ENCODE measurements at places on chromosomes 3 and 15.

DNA sequence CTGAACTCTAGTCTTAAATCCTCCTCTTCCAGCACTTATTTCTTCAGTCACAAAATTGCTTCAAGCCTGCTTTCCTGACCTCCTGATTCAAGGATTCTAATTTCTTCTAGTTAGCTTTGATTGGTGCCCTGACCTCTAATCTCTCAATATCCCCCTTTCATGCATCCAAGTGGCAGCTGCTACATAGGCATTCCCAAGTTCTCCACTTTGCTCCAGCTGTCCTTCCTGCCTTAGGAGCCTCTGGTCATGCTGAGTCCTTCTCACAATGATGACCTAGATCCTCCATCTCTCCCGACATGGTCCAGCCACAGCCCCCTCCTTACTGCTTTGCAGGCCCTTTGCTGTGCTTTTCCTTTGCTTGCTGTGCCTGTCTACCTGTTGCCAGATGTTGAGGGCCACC, 347.8 kb upstream of the C2CD4B start:
- H3K4me1 ChIP-seq, result peaks cover 46% of the 10 kb centered on the region
- no peak overlapping the region for H3K27ac ChIP-seq
- no peaks in the 10 kb centered on the region for H3K27me3 ChIP-seq
- no peaks in the 10 kb centered on the region for H3K36me3 ChIP-seq

- DNase-seq, result peak; percentile 13
- H3K36me3 ChIP-seq, result no peaks in the 10 kb centered on the region
- H3K4me3 ChIP-seq, result no peak overlapping the region
- H3K4me1 ChIP-seq, result no peaks in the 10 kb centered on the region
- H3K27me3 ChIP-seq, result peaks cover 25% of the 10 kb centered on the region
- H3K27ac ChIP-seq, result no peak overlapping the region
Observed at GRCh38 chr3:122993124-122993978, 34.2 kb downstream of the SEMA5B start.

DNA sequence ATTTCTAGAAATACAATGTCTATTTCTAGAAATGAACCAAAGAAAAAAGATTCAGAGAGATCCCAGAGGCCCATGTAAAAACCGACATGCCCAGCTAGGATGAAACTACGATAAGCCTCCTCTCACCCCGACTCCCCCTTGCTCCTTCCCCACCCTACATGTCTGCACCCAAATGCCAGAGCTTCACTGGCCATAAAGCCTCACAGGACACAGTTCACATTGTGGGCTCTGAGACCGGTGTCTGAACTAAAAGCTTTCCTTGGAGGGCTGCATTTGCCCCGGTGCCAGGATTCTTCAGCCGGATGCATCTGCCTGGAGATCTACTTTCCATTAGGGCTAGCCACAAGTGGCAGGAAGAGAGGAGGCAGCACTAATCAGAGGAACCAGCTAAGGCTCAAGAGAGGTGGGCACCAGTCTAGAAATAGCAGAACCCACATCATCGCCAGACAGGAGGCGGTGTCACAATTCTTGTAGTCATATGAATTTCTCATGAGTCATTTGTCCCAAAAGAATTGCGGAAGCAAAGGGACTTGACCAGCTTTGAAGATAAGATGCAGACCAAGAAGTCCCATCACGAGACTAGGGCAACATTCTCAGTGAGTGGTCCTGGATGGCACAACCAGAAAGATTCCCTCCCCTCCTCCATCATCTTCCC, 353.6 kb downstream of the NTRK3 start:
- H3K27ac ChIP-seq, result no peak overlapping the region
- H3K4me1 ChIP-seq, result no peaks in the 10 kb centered on the region
- no peaks in the 10 kb centered on the region for H3K27me3 ChIP-seq

DNA sequence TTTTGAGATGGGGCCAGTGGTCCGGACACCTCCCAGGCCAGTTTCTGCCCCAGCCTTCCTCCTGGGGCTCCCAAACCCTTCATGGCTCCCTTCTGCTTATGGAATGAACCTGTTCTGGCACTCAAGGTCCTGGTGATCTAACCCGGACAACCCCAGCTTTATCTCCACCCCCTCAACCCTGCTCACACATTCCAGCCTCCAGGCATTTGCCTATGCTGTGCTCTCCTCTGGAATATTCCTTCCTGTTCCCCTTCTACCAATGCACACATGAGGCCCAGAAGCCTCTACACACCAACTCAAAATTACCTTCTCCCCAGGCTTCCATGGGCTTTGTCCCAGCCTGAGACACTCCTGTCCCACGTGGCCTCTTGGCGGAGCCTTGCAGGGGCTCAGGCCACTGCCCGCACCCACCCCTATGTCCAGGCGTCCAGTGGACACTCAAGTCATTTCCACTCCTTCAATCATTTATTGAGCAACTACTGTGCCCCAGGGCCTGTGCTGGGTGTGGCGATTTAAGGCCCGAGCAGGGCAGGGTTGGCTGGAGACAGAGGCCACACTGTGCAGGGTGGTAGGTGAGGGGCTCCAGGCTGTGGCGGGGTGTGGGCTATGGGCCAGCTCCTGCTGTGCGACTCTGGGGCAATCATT, 18.8 kb downstream of the PLXND1 start:
- peak overlapping the region; percentile 11 for H3K27ac ChIP-seq
- no peaks in the 10 kb centered on the region for H3K36me3 ChIP-seq
- no peaks in the 10 kb centered on the region for H3K27me3 ChIP-seq
- peaks cover 20% of the 10 kb centered on the region for H3K4me1 ChIP-seq
- DNase-seq, result no peak

DNA sequence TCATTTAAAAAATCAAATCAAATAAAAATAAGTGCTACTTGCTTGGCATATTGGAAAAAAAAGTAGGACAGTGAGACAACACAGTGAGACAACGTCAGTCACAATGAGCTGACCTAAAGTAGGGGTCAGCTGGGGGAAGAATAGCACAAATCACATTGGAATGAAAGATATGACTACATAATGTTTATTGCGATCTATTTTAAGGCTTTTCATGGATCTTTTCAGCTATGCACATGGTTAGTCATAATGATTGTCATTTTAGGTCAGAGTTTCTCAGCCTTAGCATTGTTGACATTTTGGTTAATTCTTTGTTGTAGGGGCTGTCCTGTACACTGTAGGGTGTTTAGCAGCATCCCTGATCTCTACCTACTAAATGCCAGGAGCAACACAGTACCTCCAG, 44.5 kb downstream of the CMSS1 start:
- no peak overlapping the region for H3K4me3 ChIP-seq
- H3K4me1 ChIP-seq, result peaks cover 71% of the 10 kb centered on the region
- no peaks in the 10 kb centered on the region for H3K36me3 ChIP-seq
- DNase-seq, result no peak
- peak overlapping the region; percentile 93 for H3K27ac ChIP-seq

DNA sequence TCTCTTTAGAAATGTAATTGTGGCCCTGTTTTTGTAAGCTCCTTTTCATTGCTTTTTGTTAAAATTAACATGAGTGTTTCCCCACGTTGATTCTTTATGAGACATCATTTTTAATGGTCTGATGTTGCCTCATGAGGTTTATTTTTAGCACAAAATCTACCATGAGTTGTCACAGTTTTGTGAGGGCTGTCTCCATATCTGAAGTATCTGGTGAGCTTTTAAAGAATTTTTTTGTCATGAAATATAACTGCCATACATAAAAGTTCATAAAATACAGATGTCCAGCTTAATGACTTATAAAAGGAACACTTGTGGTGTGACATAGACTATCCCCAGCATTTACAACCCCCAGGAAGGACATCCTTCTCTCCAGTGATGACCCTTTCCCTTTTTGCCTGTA, 34.3 kb upstream of the CEMIP start:
- no peak for DNase-seq
- no peaks in the 10 kb centered on the region for H3K27me3 ChIP-seq
- no peaks in the 10 kb centered on the region for H3K4me1 ChIP-seq

- H3K4me3 ChIP-seq, result no peak overlapping the region
- H3K4me1 ChIP-seq, result no peaks in the 10 kb centered on the region
- no peak for DNase-seq
- no peak overlapping the region for H3K27ac ChIP-seq
- H3K27me3 ChIP-seq, result peaks cover 4% of the 10 kb centered on the region
Observed at GRCh38 chr15:98025237-98025636, 64.7 kb downstream of the ARRDC4 start.

DNA sequence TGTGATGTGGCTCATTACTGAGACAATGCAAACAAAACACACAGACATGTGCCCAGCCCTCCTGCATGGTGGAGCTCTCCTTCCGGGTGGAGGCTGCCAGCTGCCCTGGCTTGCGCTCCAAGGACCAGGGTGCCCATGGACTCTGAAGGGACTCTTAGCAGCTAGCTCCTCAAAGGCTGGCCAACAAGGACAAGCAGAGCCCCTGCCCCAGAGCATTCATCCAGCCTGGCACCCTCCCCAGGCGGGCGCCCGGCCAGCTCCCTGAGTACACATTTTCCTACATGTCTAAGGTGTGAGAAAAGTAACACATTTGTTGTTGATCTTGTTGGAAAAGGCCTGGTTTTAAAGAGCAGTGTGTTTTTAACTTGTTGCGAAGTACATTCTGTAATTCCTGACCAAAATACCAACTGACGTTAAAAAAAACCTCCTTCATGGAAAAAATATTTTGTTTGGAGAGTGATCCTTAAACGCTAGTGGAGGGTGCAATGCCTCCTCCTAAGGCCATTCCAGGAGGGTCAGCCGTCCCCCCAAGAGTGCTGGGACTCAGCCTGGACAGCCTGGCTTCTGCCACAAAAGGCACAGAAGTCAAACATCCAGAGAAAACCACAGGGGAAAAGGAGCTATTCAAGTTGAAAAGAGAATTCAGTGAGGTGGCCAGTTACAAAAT, 86.9 kb downstream of the KLF15 start:
- no peaks in the 10 kb centered on the region for H3K36me3 ChIP-seq
- H3K27me3 ChIP-seq, result no peaks in the 10 kb centered on the region
- DNase-seq, result no peak
- H3K27ac ChIP-seq, result peak overlapping the region; percentile 88
- peaks cover 44% of the 10 kb centered on the region for H3K4me1 ChIP-seq

GRCh38 chr15:100849021-100849854, 30.4 kb upstream of the ALDH1A3 start:
- H3K27ac ChIP-seq, result no peak overlapping the region
- peak overlapping the region; percentile 51 for H3K4me3 ChIP-seq
- no peaks in the 10 kb centered on the region for H3K36me3 ChIP-seq
- peaks cover 11% of the 10 kb centered on the region for H3K27me3 ChIP-seq
- no peak for DNase-seq
- H3K4me1 ChIP-seq, result no peaks in the 10 kb centered on the region
